Cortex of kidney (tissue), 1 donor: ENCODE measurements at places on chromosomes 6 and 20.

GRCh38 chr6:45504947-45505346 lies 127.2 kb upstream of the SUPT3H start:
- no peak for DNase-seq

DNA sequence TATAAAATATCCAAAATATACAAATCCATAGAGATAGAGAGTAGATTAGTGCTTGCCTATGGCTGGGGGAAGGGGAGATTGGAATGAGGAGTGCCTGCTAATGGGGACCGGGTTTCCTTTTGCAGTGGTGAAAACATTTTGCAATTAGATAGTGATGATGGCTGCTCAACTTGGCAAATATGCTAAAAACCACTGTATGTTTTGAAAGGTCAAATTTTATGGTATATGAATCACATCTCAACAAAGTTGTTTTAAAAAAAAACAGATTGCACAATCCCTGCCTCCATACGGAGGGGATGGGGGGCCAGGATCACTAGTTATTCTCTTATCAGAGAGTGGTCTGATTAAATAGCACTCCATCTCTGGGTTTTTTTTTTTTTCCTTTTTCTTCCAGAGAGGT lies 76.9 kb upstream of the RIPOR2 start:
- DNase-seq: no peak

GRCh38 chr20:19911810-19912382 lies 105.3 kb upstream of the NAA20 start:
- no peak for DNase-seq

DNA sequence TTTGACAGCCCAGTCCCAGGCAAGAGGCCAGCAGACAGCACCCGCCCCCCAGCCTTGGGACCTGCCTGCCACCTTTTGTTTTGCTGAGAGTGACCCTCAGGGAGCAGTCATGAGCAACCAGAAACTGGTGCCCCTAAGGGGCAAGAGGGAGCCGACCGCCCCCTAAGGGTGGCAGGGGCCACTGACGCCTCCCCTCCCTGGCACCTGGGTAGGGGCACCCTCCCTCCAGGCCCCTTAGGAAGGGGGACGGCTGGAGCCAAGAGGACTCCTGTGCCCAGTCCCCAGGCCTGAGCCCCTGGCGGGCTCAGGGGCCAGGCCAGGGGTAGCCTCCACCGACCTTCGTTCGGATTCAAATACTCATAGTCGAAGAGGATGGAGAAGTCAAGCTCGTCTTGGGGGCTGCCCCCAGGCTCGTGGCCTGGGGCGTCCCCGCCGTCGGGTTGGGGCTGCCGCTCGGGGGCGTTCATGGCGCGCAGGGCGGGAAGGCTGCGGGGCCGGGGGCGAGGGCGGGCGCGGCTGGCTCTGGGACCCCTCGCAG lies 417 bp downstream of the NFATC2 start:
- DNase-seq: no peak

DNA sequence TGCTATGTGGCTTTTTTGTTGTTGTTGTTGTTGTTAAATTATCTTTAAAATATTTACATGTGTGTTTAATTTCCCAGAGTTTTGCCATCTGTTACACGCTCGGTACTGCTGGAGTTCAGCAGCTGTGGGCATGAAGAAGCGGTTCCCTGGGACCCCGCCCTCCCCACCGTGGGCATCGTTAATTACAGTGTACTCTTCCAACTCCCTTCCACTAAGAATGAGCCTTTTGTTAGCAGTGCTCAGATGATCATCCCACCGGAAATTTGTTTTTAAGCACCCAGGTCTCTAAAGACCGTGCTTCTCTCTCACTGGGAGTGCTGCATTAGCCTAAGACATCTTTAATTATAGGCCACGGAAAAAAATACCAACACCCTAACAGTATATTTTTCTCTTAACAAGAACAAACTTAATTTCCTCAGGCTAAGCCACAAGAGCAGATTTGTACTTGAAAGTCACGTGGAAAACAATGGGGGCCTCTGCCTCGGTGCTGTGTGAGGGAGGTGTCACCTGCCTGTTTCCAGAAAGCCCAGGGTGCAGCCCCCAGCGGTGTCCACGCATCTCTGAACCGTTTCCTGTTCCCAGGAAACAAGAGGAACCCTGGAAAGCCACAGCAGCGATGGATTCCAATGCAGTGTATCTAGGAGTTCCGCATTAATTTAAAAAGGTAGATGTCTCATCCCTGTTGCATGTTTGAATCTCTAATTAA lies 113.3 kb upstream of the FRMD1 start:
- no peak for DNase-seq

- DNase-seq: no peak
These were observed 32.1 kb downstream of the BFSP1 start for GRCh38 chr20:17499041-17499440.

DNA sequence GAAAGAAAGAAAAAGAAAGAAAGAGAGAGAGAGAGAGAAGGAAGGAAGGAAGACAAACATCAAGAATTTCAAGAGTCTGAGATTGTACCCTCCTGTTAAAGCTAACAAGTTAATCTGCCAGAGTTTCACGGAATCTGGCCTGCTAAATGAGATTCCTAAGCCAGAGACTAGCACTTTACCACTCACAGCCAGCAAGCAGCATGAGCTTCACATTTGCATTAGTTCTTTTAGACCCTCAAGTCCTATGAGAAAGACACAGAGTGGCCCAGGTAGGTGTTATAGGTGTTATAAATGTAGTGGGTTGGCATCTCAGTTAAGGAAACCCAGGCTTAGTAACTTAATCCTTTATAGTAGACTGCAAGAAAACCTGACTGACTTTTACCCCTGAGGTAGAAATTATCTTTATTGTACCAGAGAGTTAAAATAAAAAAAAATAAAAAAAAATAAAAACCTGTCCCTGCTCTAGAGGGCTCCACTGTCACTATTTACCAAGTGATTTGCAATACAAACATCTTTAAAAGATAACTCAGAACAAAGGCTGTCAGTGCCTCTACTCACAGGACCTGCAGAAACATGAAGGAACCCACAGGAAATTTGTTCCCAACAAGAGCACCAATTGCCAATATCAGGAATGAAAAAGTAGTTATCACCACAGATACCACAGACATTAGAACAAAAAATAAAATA lies 9.7 kb upstream of the IBTK start:
- DNase-seq: no peak

DNA sequence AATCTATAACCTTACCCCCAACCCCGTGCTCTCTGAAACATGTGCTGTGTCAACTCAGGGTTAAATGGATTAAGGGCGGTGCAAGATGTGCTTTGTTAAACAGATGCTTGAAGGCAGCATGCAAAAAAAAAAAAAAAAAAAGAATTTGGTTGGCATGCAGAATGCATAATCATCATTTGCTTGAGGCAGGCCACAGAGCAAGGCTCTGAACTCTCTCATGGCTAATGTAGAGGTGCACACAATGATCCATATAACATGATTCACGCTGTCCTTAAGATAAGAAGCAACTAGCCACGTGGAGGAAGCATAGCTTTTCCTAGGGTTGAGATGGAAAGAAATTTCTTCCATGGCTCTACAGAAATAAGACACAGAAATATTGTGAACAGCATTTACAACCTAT lies 27.6 kb upstream of the RPN2 start:
- DNase-seq: no peak

DNA sequence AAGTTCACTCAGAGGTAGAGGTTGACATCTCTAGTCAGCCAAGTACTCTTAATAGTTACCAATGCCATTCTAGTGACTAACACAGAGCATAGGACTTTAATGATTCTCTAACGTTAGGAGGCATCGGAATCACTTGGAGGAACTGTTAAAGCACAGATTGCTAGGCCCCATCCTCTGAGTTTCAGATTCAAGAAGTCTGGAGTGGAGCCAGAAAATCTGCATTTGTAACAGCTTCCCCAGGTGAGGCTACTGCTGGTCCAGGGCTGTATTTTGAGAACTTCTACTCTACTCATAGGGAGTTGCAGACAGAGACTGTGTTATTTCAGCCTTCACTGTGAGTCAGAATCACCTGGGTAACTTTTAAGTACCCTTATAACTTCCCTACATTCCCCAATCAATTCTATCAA lies 5.7 kb downstream of the LMBRD1 start:
- no peak for DNase-seq

DNA sequence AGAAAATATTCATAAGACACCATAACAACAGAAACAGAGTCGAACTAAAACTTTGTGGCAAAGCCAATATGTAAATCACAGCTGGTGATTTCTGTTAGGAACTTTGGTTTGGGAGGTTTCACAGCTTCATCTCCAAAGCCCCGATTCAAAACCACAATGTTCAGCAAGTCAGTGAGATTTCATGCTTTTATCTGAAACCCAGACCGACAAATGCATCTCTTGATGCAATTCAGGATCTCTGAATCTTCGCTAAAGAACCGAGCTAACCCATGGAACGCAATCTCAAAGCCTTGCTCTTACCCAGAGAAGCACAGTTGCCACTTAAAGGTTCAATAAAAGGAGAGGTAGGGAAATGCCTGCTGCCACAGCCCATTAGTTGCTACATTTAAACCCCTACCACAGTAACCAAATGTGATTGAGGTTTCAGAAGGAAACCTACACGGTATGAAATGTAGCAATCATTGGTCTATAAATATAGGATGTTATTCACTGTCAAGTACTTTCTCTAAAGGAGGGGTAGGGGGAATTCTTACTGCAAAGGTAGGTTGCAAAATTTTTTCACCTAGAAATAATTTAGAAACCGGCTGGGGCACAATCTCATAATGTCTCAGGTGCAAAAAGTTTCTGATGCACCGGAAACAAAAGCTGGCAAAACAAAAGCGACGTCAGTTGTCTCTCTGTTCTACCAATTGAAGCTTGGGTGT lies 381.0 kb upstream of the ARID1B start:
- no peak for DNase-seq

GRCh38 chr6:39104528-39104927 lies 10.5 kb downstream of the SAYSD1 start:
- no peak for DNase-seq

GRCh38 chr6:25065666-25066065 lies 129.9 kb upstream of the RIPOR2 start:
- DNase-seq: no peak

DNA sequence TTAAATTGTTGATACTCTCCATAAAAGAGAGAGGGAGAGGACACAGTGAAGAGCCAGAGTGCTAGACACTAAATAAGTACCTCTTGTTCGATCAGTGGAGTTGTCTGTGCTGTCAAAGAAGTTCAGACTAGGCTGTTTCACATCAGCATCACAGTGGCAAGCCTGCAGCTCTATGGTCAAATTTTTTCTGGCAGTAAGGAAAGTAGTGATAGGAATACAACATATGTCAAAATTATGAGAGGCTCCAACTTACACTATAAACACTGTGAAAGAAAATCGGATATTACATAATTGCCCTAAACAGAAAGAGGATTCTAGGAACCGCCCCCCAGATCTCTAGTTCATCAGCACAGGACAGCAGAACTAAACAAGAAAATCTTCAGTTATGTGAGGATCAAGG lies 23.1 kb downstream of the DNAH8 start:
- no peak for DNase-seq

DNA sequence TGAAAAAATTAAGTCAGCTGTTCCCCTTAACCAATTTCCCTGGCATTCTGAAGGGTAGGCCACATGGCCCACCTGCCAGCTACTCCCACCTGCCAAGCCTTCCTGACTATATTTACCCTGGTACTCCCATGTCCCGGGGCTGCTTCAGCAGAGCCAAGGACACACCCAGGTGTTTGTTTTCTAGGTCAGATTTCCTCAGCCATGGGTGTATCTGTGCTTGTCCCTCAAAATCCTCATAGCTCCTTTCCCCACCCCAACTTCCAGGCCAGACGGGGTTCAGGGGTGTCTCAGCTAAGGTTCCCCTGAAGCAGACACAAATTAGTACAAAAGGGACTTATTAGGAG lies 139.4 kb upstream of the CDYL start:
- no peak for DNase-seq
